ENCODE measurements at places on chromosomes 13 and 19. TPM values are rescaled to one million over a fixed set of nuclear protein-coding genes. Genes with fewer than 3 reads are reported as not detected.

PSG3 gene
- total RNA-seq, result not detected

ZNF320 gene
- total RNA-seq, result 4.2 TPM

SLC1A6 gene
- not detected for total RNA-seq

PRPF31 gene
- total RNA-seq, result 47.2 TPM

FBXO17 gene
- 36.2 TPM for total RNA-seq

ARHGAP45 gene
- total RNA-seq, result 0.39 TPM

ACER1 gene
- not detected for total RNA-seq

HOOK2 gene
- total RNA-seq, result 15.2 TPM

RASIP1 gene
- 3.7 TPM for total RNA-seq

SIGLEC10 gene
- not detected for total RNA-seq

ATCAY gene
- total RNA-seq, result not detected

TEX101 gene
- total RNA-seq, result not detected

CEACAM3 gene
- total RNA-seq, result not detected
